ENCODE measurements at places on chromosomes 1 and 21.

DNA sequence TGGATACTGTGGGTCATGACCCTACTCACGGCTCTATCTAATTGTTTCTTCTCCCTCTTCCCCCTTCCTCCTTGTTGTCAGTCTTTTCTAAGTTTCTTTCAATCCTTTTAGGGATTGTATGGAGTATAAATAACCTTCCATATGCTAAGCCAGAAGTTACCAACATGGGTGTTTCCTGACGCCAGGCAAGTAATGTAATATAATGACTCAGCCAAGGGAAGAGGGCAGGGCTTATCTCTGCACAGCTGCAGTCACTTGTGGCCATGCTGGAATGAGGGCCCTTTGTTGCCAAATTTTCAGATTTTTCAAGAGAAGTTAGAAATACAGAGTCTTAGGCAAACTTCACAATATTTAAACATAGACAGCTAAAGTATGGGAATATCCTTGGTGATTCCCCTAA lies 194.6 kb downstream of the ST6GALNAC3 start:
- no peak for DNase-seq

- no peak for DNase-seq
Observed at GRCh38 chr1:35674111-35674510, 32.8 kb upstream of the PSMB2 start.

DNA sequence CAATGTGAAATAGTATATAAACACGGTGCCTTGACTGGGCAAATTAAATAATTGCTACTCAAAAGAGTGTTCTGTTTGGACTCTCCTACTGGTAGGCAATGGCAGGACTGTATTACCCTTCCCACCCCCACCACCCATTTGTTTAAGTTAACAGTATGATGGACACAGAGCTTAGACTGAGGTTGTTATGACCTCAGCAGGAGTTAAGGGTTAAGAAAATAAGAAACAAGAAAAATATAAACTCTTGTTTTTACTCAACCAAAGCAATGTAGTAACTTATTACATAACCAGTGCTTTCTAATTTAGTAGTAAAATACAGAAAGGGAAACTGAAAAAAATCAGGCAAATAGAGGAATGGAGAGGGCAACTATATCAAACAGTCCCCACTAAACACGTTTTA lies 19.9 kb upstream of the SERPINC1 start:
- no peak for DNase-seq

- DNase-seq: no peak
Observed at GRCh38 chr1:211591980-211592493, 13.1 kb upstream of the SLC30A1 start.

- DNase-seq: no peak
Observed at GRCh38 chr1:27503033-27503432, 13.1 kb upstream of the WASF2 start.

All from CD14-positive monocyte (primary cell).